Foreskin fibroblast (primary cell): ENCODE measurements at places on chromosomes 13 and 19.

GRCh38 chr13:39602277-39602613, 748 bp downstream of the LHFPL6 start:
- no peak for DNase-seq

- DNase-seq, result no peak
These were observed 99.6 kb downstream of the SUCLA2 start for GRCh38 chr13:47901441-47901840.

DNA sequence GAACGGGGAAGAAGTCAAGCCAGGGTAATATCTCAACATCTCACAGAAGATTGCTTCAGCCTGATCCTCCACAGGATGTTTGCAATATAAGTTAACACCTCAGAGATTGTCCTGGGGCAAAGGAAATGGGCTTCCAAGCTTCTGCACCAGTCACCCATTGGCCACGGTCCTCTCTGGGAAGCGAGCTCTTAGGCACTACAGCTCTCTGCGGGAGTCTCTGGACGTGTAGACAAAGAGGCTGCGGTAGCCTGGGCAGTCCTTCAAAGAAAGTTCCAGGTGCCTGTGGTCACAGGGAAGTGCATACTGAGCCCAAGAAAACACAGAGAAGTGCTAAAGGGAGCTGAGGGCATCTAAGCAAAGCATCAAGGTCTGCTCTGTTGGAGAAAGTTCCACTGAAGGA, 805.7 kb downstream of the DIAPH3 start:
- DNase-seq, result no peak

GRCh38 chr13:22596171-22596863, 584.5 kb upstream of the SGCG start:
- DNase-seq, result no peak

GRCh38 chr19:45179072-45179891, 698 bp downstream of the BLOC1S3 start:
- peak; percentile 72 for DNase-seq

DNA sequence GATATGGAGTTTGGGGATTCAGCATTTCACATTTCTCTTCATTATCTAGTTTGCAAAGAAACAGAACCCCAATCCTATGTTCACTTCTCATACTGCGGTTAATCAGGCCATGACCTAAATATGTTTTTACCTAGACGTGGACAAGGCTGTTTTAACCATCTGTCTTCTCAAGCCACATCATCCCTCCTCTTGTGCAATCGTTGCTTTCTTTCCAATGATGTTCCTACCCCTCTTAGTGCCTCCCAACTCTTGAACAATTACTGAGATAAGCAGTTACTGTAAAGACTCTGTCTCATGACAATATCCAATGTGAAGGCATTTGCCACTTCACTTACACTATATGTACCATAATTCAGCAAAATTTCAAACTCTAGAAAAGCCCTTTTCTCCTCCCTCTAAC, 406.2 kb downstream of the LIG4 start:
- DNase-seq, result no peak

- no peak for DNase-seq
These were observed 54.6 kb upstream of the MYO16 start for GRCh38 chr13:108574856-108575255.

GRCh38 chr13:80572923-80573316, 232.0 kb upstream of the SPRY2 start:
- DNase-seq, result no peak

GRCh38 chr13:98100481-98100880, 42.4 kb upstream of the FARP1 start:
- no peak for DNase-seq

DNA sequence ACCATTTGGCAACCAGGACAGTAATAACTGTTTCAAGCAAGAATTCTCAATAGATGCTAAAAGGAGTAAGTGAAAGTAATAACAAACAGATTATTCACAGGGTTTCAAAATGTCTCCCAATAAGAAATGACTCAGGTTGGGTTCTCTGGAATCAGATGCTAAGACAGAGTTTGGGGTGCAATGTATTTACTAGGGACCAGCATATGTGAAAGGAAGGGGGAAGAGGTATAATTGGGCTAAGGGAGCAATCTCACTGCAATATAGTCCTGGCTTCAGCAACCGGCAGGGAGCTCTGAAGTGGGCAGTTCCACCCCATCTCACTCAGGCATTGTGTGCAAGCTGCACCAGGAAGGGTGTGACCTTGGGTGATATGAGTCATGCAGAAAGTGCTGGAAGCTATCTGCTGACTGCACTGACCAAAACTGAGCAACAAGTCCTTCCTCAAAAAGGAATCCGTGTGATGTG, 23.4 kb downstream of the ZDHHC20 start:
- DNase-seq, result peak; percentile 80

DNA sequence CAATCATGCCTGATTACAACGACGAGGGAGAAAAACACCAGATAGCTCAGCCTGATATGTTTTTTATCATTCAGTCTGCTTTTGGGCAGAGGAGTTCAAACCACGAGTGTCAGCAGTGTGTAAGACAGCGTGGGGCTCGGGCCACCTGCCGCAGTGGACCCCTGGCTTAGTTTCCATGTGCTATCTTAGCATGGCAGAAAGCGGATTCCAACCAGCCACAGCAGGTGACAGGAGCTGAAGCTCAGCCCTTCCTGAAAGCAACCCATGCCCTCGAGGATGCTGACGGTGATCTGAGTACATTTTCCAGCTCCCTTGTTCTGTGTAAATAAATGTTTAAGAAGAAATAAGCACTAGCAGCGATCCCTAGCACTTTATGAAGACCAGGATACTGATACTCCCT, 32.2 kb upstream of the MBNL2 start:
- DNase-seq, result no peak

DNA sequence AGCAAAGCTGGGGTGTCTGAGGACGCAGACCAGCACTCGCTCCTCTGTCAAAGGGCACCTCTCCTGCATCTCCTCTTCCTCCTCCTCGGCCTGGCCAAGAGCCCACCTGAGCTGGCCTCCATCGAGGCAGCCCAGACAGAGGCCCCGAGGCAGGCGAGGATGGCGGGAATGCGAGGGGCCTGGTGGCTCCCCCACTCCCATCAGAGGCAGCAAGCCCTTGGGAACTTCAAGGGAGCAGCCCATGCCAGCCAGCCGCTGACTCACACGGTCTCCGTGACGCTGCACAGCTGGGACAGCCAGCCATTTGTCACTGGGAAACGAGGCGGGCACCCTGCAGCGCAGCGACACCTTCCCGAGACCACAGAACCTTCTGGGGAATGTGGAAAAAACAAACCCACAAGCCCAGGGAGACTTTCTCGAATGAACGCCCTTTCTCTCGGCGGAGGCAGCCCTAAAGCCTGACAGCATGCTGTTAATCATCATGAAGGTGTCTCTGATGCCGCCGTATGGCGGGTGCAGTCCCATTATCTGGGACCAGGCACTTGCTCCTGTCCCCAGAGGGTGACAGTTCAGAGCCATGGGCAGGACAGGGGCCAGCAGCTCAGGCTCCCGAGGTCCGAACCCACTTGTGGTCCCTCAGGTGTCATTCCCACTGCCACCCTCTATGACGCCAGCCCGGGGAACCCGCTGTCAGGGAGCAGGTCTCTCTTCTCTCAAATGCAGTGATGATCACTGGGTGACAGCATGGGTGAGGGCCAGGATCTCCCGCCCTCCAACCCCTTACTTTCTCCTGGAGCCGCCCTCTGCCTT, 53.0 kb downstream of the PEPD start:
- DNase-seq, result peak; percentile 10

- no peak for DNase-seq
These were observed 1623.0 kb downstream of the SLITRK1 start for GRCh38 chr13:82259284-82259683.

DNA sequence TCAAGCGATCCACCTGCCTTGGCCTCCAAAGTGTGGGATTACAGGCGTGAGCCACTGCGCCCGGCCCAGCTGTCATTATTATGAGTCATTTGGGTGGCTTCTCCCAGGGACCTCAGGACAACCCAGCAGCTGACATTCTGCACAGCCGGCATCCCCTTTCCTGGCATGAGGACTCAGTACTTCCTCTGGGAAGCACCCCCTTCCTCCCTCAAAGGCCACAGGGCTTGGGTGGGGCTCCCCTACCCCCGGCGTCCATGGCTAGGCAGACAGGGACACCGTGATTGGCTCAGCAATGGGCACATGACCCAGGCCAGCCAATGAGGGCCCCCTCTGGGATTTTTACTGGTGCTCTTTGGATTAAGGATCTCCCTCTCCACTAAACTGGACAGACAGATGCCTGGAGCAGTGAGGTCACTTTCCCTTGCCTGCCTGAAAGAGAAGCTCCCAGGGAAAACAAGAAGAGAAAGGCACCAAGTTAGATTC, 6.0 kb downstream of the KANK2 start:
- peak; percentile 90 for DNase-seq

GRCh38 chr13:51525567-51526167, 58.6 kb upstream of the WDFY2 start:
- DNase-seq, result peak; percentile 79

DNA sequence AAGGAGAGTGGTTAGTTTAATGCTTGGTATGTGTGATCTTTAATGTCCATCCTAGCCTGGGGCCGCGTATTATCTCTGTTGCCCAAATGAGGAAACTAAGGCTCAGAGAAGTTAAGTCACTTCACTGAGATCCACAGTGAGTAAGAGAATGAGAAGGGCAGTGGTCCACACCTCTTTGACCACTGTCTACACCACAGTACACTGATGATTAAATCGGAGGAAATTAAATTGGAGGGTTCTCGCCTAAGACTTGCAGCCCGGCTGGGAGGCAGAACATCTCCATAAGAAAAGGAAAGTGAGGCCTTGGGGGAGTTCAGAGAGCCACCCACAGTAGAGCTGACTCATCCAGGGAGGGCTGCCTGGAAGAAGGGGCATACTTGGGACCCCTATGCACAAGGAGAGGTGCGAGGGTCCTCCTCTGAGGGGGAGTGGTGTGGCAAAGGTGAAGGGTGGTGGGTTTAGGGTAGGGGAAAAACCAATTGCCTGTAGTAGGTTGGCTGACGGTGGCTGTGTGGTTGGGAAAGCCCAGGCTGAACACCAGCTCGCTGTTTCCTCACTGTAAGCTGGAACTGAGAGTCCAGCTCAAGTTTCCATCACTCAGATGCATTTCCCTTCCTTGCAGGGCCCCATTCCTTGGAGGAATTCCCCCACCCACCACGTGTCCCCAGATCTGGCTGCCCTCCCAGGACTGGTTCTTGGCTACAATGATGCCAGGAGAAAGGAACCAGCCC, 15.0 kb upstream of the DHRS12 start:
- DNase-seq, result peak; percentile 54

DNA sequence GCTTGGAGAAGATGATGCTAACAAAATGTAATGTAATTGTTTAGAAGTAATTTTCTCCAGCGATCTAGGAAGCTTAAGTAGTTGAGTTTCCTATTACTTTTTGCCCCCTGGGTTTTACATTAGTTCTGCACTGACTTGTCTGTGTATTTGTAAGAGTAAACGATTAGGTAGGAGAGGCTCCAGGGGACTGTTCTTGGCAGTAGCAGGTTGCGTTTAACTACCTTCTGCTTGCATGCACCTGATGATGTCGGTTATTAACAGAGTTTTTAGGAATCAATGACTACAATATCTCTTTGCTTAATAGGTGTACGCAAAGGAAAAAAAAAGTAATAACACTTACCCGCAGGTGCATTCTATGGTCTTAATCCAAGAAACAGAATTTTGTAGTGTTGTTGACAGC, 18.3 kb upstream of the UGGT2 start:
- no peak for DNase-seq

- DNase-seq, result no peak
These were observed 61.4 kb downstream of the DPF1 start for GRCh38 chr19:38162632-38163031.

- DNase-seq, result no peak
These were observed 689.0 kb upstream of the SLITRK1 start for GRCh38 chr13:84571264-84571663.

GRCh38 chr13:49063011-49063410, 87.3 kb downstream of the FNDC3A start:
- no peak for DNase-seq

- DNase-seq, result no peak
These were observed 7.6 kb downstream of the LMO7 start for GRCh38 chr13:75643693-75644092.

- DNase-seq, result no peak
These were observed 6.1 kb upstream of the GSK3A start for GRCh38 chr19:42248270-42249148.

GRCh38 chr19:45568732-45569131, 15.9 kb downstream of the OPA3 start:
- DNase-seq, result peak; percentile 67

DNA sequence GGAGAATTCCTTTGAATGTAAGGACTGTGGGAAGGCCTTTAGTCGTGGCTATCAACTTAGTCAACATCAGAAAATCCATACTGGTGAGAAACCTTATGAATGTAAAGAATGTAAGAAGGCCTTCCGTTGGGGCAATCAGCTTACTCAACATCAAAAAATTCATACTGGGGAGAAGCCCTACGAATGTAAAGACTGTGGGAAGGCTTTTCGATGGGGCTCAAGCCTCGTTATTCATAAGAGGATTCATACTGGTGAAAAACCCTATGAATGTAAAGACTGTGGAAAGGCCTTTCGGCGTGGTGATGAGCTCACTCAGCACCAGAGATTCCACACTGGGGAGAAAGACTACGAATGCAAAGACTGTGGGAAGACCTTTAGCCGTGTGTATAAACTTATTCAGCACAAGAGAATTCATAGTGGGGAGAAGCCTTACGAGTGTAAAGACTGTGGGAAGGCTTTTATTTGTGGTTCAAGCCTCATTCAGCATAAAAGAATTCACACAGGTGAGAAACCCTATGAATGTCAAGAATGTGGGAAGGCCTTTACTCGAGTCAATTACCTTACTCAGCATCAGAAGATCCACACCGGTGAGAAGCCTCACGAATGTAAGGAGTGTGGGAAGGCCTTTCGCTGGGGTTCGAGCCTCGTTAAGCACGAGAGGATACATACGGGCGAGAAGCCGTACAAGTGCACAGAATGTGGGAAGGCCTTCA, 39.2 kb downstream of the ZNF331 start:
- DNase-seq, result no peak

- DNase-seq, result no peak
These were observed 11.8 kb downstream of the PGLS start for GRCh38 chr19:17522988-17523872.

GRCh38 chr13:28636677-28637317, 22.1 kb upstream of the POMP start:
- peak; percentile 88 for DNase-seq

DNA sequence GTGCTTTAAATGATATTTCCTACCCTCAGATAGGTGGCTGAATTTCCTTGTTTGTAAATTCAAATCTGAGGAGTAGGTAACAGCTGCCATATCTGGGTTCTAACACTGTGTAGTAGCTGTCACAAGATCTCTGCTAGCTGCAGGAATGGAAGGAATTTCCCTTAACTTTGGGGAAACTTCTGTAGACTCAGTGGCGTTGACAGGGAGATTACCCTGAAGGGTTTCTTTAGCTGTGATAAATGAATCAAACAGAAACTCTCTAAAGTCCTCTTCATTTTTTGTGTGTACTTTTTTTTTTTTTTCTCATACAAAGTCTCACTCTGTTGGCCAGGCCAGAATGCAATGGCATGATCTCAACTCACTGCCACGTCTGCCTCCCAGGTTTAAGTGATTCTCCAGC, 5.3 kb upstream of the EPSTI1 start:
- no peak for DNase-seq

- DNase-seq, result no peak
These were observed 8.6 kb downstream of the PDX1 start for GRCh38 chr13:27928353-27928804.
